ENCODE measurements at places on chromosomes 3 and 15.

GRCh38 chr15:28873585-28874190, 12.1 kb upstream of the APBA2 start:
- DNase-seq, result no peak

GRCh38 chr15:65580287-65580686, 30.6 kb downstream of the INTS14 start:
- no peak for DNase-seq

GRCh38 chr3:6799264-6799915, 61.5 kb upstream of the GRM7 start:
- DNase-seq, result peak; percentile 3

GRCh38 chr3:128270559-128271492, 117.5 kb downstream of the EEFSEC start:
- no peak for DNase-seq
